ENCODE measurements at places on chromosomes 4 and X.

- no peak for DNase-seq
Measured at GRCh38 chr4:26062215-26062614, 148.2 kb downstream of the SMIM20 start.

- DNase-seq = no peak
Measured at GRCh38 chr4:69122476-69122875, 26.2 kb downstream of the UGT2B7 start.

GRCh38 chr4:11727903-11728564 lies 299.3 kb upstream of the HS3ST1 start:
- no peak for DNase-seq

GRCh38 chrX:135307171-135307570 lies 2.1 kb upstream of the ETDC start:
- no peak for DNase-seq
